ENCODE measurements at places on chromosomes 7 and 10. TPM values are rescaled to one million over a fixed set of nuclear protein-coding genes. Genes with fewer than 3 reads are reported as not detected.

- DNase-seq: no peak
These were observed 449.7 kb upstream of the KLF6 start for GRCh38 chr10:4234661-4235060.

- no peak for DNase-seq
These were observed 29.1 kb downstream of the TNRC18 start for GRCh38 chr7:5394264-5395105.

DNA sequence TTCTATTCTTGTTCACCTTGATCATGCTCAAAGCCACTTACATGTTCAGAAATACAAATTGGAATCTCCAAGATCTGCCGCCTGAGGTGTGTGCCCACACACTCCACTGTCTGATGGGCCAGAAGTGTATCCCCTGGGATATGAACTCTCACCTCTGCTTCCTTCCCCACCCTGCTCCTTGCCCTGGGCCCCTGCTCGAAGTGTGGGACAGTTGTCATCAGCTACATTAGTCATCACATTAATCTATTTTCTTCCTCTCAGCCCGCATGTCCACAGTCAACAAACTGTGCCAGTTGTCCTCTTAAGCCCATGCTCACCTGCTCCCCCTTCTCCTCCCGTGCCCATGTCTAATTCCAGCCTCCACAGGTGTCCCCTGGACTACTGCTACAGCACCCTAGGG lies 154.7 kb downstream of the PTPN20 start:
- DNase-seq: no peak

Gene WEE2
- not detected for total RNA-seq

Gene TAS2R41
- not detected for total RNA-seq

Gene WBP1L
- 21.2 TPM for total RNA-seq

Gene FRAT1
- total RNA-seq: 2.2 TPM

GRCh38 chr10:33804584-33804983 lies 470.1 kb upstream of the NRP1 start:
- DNase-seq: no peak
